ENCODE measurements at places on chromosomes 2 and 18. TPM values are rescaled to one million over a fixed set of nuclear protein-coding genes. Genes with fewer than 3 reads are reported as not detected.

The STAMBP gene
- 12.0 TPM for total RNA-seq

The RNPEPL1 gene
- 15.7 TPM for total RNA-seq

The AKAIN1 gene
- total RNA-seq, result not detected

The COL5A2 gene
- 404 TPM for total RNA-seq

The EFR3B gene
- total RNA-seq, result 4.7 TPM

The TNS1 gene
- 73.1 TPM for total RNA-seq

The EDAR gene
- total RNA-seq, result not detected

The PKP4 gene
- total RNA-seq, result 26.1 TPM

The PSMA8 gene
- not detected for total RNA-seq

The ARHGAP15 gene
- total RNA-seq, result 33.9 TPM

Measured in skeletal muscle tissue (tissue), 5 donors.